ENCODE measurements at places on chromosomes 6 and 20. TPM values are rescaled to one million over a fixed set of nuclear protein-coding genes. Genes with fewer than 3 reads are reported as not detected.

GRCh38 chr20:59808729-59809381 is 124.6 kb downstream of the SYCP2 start:
- no peaks in the 10 kb centered on the region for H3K36me3 ChIP-seq
- no peaks in the 10 kb centered on the region for H3K27me3 ChIP-seq
- no peaks in the 10 kb centered on the region for H3K4me1 ChIP-seq
- H3K4me3 ChIP-seq, result no peak overlapping the region
- DNase-seq, result peak; percentile 28
- H3K27ac ChIP-seq, result no peak overlapping the region

The KIZ gene
- total RNA-seq, result 49.9 TPM

The TNXB gene
- 3.8 TPM for total RNA-seq

GRCh38 chr6:101386982-101387381 is 6.5 kb upstream of the GRIK2 start:
- H3K4me3 ChIP-seq, result no peak overlapping the region
- peak; percentile 53 for DNase-seq
- H3K27me3 ChIP-seq, result peaks cover 32% of the 10 kb centered on the region
- H3K36me3 ChIP-seq, result no peaks in the 10 kb centered on the region
- no peaks in the 10 kb centered on the region for H3K4me1 ChIP-seq
- no peak overlapping the region for H3K27ac ChIP-seq

- DNase-seq, result no peak
- H3K36me3 ChIP-seq, result no peaks in the 10 kb centered on the region
- no peak overlapping the region for H3K4me3 ChIP-seq
- H3K27me3 ChIP-seq, result no peaks in the 10 kb centered on the region
Observed at GRCh38 chr6:103107985-103108384, 1714.5 kb downstream of the GRIK2 start.

The MATN4 gene
- total RNA-seq, result 0.20 TPM

The TMEM74B gene
- 5.8 TPM for total RNA-seq

- no peak overlapping the region for H3K27ac ChIP-seq
- no peak overlapping the region for H3K4me3 ChIP-seq
- DNase-seq, result no peak
- no peaks in the 10 kb centered on the region for H3K4me1 ChIP-seq
- no peaks in the 10 kb centered on the region for H3K27me3 ChIP-seq
Observed at GRCh38 chr6:54493138-54493537, 184.9 kb downstream of the TINAG start.

The MAFB gene
- total RNA-seq, result 1.2 TPM

GRCh38 chr6:150382171-150382570 is 13.4 kb downstream of the IYD start:
- H3K4me3 ChIP-seq, result no peak overlapping the region
- DNase-seq, result no peak
- H3K27me3 ChIP-seq, result no peaks in the 10 kb centered on the region
- H3K36me3 ChIP-seq, result no peaks in the 10 kb centered on the region
- H3K4me1 ChIP-seq, result peaks cover 3% of the 10 kb centered on the region

DNA sequence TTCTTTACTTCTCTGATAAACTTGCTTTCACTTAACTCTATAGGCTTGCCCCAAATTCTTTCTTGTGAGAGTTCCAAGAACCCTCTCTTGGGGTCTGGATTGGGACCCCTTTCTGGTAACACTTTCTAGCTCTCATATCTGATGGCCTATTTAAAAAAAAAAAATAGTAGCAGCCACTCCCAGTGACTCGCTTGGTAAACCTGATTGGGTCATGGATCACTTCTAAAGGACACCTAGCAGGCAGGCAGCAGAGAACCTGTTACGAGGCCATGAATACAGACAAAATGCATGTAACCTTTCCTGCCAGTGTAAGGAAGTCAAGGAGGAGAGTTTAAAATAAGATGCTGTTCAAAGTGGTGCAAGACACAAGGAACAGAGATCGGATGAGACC is 9.1 kb upstream of the SERPINB6 start:
- peak; percentile 46 for DNase-seq
- H3K4me1 ChIP-seq, result peaks cover 30% of the 10 kb centered on the region
- no peak overlapping the region for H3K4me3 ChIP-seq
- H3K27ac ChIP-seq, result no peak overlapping the region
- no peaks in the 10 kb centered on the region for H3K36me3 ChIP-seq

GRCh38 chr6:51349857-51350256 is 531.2 kb downstream of the TFAP2B start:
- H3K36me3 ChIP-seq, result no peaks in the 10 kb centered on the region
- no peaks in the 10 kb centered on the region for H3K27me3 ChIP-seq
- DNase-seq, result no peak
- no peak overlapping the region for H3K4me3 ChIP-seq
- H3K27ac ChIP-seq, result no peak overlapping the region

- DNase-seq, result no peak
- H3K27me3 ChIP-seq, result no peaks in the 10 kb centered on the region
Observed at GRCh38 chr20:25032065-25032477, 25.9 kb downstream of the ACSS1 start.

The RFX6 gene
- total RNA-seq, result 0.22 TPM

DNA sequence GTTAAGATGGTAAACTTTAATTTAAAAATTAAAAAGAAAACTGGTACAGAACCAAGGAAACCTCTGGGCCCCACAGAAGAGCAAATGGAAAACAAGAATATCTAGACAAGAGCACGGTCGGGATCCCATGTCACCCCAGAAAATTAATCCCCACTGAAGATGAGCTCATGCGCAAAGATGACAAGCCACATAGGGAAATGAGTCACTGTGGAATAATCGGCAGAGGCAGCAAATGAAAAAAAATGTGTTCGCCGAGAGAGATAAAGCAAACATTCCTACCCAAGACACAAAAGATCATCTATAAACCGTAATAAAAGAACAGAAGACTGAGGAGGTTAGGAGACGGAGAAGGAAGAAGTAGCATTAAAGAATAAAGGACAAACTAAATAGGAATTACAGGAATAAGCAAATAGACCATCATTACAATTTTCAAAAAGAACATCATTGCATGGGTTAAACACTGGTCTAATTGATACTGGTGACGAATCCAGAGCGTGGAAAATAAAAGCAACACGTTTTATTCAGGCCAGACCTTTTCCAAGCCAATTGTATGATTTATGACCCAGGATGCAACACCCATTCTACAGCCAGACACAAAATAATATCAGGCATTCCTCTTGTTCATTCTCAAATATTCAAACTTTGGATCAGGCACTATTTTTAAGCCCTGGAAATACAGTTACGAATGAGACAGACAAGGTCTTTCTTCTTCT is 138.0 kb upstream of the ARID1B start:
- H3K36me3 ChIP-seq, result no peaks in the 10 kb centered on the region
- no peak overlapping the region for H3K4me3 ChIP-seq
- no peak overlapping the region for H3K27ac ChIP-seq
- H3K4me1 ChIP-seq, result no peaks in the 10 kb centered on the region

The ARMH2 gene
- not detected for total RNA-seq

DNA sequence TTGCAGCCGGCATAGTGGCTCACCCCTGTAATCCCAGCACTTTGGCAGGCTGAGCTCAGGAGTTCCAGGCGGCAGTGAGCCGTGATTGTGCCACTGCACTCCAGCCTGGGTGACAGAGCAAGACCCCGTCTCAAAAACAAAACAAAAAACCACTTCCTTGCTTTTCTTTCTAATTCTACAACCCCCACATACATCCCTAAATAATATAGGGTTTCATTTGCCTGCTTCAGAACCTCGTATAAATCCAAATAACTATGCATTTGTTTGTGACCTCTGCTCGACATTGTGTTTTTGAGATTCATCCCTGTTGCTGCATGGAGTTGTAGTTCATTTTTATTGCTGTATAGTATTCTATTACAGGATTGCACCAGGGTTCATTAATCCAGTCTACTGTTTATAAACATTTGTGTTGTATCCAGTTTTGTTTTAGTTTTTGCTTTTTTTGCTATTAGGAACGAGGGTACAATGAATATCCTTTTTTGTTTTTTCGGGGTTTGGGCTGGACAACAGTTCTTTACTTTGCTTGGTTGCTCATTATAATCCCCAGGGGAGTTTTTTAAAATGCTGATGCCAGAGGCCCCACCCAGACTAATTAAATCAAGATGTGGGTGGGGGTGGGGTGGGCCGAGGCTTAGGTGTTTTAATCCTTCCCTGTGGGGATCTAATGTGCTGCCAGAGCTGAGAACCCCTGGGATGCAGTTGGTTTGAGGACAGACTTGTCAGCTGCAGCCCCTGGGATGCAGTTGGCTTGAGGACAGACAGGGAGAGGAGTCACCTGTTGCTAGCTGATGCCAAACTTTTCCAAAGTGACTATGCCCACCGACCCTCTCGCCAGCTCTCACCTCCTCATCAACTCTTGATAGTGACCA is 2.4 kb upstream of the SNAI1 start:
- DNase-seq, result no peak
- H3K27me3 ChIP-seq, result peaks cover 14% of the 10 kb centered on the region
- no peak overlapping the region for H3K27ac ChIP-seq
- peaks cover 14% of the 10 kb centered on the region for H3K36me3 ChIP-seq
- H3K4me3 ChIP-seq, result no peak overlapping the region

DNA sequence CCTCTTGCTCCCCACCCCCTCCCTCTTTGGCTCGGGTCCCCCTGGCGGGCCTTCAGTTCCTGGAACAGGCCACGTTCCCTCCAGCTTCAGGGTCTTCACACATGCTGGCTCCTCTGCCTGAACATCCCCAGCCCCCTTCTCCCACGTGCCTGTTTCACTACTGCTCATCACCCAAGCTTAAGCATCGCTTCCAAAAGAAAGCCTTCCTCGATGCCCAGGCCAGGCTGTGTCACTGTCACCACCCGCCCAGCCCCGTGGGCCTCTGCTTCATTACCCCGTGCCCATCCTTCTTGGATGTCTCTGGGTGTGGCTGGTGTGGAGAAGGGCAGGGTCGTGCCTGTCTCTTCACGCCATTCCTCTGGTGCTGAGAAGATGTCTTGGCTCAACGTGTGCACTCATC is 2.8 kb downstream of the DLGAP4 start:
- DNase-seq, result no peak
- H3K27me3 ChIP-seq, result peaks cover 61% of the 10 kb centered on the region
- no peaks in the 10 kb centered on the region for H3K36me3 ChIP-seq
- H3K4me3 ChIP-seq, result no peak overlapping the region
- H3K27ac ChIP-seq, result no peak overlapping the region

DNA sequence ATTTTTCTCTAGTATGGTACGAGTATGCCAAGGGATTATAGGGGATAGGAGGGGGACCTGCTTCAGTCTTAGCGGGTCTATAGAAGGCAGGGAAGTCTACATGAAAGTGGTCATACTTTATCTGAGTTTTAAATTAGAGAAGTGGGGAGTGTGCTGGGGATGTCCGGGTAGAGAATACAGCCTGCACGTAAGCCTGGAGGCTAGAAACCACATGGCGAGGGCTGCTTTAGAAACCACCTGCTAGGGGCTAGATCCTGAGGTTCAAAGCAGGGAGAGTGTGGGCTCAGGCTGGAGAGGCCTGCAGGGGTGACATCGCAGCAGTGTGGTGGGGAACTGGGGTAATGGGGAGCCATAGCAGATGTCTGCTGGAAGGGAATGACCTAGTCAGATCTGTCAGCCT is 85.2 kb downstream of the VEGFA start:
- no peaks in the 10 kb centered on the region for H3K36me3 ChIP-seq
- H3K4me3 ChIP-seq, result no peak overlapping the region
- no peak overlapping the region for H3K27ac ChIP-seq
- DNase-seq, result no peak
- H3K4me1 ChIP-seq, result peaks cover 21% of the 10 kb centered on the region
- no peaks in the 10 kb centered on the region for H3K27me3 ChIP-seq

The CDSN gene
- total RNA-seq, result not detected

DNA sequence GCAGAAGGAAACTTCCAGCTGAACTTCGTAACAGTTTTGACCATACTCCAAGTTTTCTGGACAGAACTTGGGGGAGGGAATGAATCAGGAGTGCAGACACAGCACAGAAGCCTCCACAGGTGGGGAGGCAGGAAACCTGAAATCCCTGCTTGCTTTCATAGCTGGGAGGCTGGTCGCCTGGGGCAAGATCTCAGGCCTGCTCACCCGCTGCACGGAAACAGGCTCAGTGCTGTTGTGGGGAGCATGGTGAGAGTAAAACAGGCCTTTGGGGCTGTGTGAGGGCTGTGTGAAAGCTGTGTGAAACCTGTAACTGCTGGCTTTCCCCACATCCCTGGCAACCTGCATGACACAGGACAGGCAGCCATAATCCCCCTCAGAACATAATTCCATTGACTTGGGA is 85.2 kb upstream of the UFL1 start:
- DNase-seq, result no peak
- H3K27ac ChIP-seq, result no peak overlapping the region
- no peak overlapping the region for H3K4me3 ChIP-seq
- H3K27me3 ChIP-seq, result no peaks in the 10 kb centered on the region

GRCh38 chr20:47125508-47125757 is 230.8 kb downstream of the EYA2 start:
- H3K27ac ChIP-seq, result peak overlapping the region; percentile 12
- H3K36me3 ChIP-seq, result no peaks in the 10 kb centered on the region
- peaks cover 21% of the 10 kb centered on the region for H3K4me1 ChIP-seq
- H3K4me3 ChIP-seq, result no peak overlapping the region
- no peak for DNase-seq
- H3K27me3 ChIP-seq, result no peaks in the 10 kb centered on the region

DNA sequence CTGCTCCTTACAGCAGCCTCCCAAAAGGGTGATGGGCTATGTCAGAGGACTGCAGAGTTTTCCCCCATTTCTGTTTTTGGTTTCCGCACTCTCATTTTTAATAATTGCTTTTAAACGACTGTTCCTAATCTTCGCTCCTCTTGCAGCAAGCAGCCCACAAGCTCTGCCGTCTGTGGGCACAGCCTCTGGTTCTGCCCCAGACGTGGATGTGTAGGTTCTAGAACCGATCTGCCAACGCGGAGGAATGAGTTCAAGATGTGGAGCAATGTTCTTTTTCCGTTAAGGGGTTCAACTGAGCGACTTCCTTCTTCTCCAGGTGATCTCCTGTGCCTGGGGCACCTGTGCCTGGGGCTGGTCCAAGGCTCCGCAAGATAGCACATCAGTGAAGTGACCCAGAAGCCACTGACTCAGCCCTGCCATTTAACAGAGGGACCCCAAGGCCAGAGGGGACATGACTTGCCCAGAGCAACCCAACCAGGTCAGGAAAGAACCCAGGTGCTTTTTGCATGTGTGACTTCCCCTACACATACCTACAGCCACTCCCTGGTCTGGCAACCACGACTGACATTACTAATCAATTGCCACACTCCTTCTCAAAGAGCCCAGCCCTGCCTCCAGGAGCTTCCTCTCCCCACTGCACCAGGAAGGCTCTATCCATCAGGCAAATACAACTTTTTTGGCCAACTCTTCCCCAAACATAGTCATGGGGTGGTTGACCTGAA is 22.7 kb downstream of the PMEPA1 start:
- H3K36me3 ChIP-seq, result peaks cover 50% of the 10 kb centered on the region
- H3K4me1 ChIP-seq, result peaks cover 11% of the 10 kb centered on the region
- H3K27me3 ChIP-seq, result no peaks in the 10 kb centered on the region
- H3K27ac ChIP-seq, result peak overlapping the region; percentile 100
- DNase-seq, result no peak

The SCRT2 gene
- total RNA-seq, result not detected

DNA sequence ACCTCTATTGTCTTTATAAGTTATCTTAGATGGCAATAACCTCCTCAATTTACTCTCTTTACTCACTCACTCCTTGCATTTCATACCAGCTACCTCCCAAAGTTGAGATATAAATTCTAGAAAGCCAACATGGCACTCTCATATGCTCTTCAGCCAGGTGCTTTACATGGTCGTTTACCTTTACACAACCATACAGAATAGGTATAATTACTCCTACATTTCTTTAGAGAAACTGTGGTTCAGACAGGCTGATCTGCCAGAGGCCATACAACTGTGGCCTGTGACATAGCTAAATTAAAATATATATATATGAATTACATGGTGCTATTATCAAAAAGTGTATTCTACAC is 45.7 kb downstream of the HBS1L start:
- DNase-seq, result no peak
- H3K4me1 ChIP-seq, result no peaks in the 10 kb centered on the region
- no peak overlapping the region for H3K27ac ChIP-seq
- no peak overlapping the region for H3K4me3 ChIP-seq
- no peaks in the 10 kb centered on the region for H3K27me3 ChIP-seq
- H3K36me3 ChIP-seq, result peaks cover 12% of the 10 kb centered on the region
